ENCODE measurements at places on chromosomes 16 and 17. TPM values are rescaled to one million over a fixed set of nuclear protein-coding genes. Genes with fewer than 3 reads are reported as not detected.

- no peak for DNase-seq
Observed at GRCh38 chr17:45043813-45044540, 7.5 kb downstream of the DCAKD start.

- DNase-seq: no peak
Observed at GRCh38 chr17:69954241-69954925, 120.6 kb upstream of the KCNJ16 start.

- DNase-seq: no peak
Observed at GRCh38 chr17:76359375-76359774, 5.7 kb upstream of the PRPSAP1 start.

The AOC2 gene
- 0.96 TPM for total RNA-seq

GRCh38 chr17:28551421-28552175 is 826 bp downstream of the UNC119 start:
- DNase-seq: no peak

The TP53TG3B gene
- not detected for total RNA-seq

The KRT40 gene
- total RNA-seq: not detected

DNA sequence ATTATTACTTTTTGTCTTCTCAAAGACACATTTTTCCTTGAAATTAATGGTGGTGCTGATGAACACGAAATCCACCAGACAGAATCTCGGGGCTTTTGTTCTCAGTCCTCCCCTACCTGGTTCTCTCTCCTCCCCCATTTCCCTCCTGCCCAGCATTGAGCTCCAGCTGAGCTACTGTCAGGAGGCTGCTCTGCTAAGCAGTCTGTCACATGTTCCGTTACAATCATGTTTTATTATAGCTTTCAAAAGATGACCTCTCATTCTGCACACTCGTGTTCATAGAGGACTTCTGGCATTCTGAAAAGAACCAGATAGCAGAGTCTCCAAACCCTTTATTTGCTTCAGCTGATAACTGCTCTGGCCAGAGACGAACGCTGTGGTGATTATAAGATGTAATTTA is 732.5 kb upstream of the RBFOX1 start:
- DNase-seq: no peak

DNA sequence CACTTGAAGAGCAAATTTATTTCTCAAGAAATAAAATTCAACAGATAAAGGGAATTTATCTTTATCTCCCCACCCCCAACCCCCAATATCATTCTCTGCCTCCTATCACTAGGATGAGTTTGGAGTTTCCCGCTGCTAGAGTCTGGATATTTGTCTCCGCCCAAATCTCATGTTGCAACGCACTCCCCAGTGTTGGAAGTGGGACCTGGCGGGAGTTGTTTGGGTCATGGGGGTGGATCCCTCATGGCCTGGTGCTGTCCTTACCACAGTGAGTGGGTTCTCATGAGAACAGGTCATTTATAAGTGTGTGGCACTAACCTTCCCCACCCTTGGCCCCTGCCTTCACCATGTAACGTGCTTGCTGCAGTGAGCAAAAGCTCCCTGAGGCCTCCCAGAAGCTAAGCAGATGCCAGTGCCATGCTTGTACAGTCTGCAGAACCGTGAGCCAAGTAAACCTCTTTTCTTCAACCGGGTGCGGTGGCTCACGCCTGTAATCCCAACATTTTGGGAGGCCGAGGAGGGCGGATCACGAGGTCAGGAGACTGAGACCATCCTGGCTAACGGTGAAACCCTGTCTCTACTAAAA is 6.5 kb downstream of the CEP20 start:
- no peak for DNase-seq

DNA sequence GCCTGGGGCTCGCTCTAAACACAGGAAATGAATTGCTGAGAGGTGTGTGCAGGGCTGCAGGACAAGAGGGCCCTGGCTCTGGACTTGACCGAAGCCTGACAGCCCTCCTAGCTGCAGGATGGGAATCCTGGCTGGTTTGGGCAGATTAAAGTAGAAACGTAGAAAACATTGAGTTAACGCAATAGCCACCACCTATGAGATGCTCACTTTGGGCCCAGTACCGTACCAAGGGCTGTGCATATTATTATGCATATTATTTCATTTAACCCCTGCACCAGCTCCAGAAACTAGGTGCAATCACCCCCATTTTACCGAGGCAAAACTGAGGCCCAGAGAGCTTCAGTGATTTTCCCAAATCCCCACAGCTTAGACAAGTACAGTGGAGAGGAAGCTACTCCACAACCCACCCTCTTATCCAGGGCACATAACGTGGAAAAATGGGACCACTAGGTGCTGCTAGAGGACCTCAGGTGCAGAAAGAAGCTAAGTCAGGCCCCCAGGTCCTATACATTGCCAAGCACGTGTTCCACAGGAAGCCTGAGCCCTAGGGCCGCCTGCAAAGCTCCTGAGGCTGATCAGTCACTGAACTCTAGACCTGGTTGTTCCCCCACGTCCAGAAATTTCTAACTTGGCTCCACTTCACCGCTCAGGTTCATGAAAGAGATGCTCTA is 79.2 kb downstream of the MYH11 start:
- peak; percentile 25 for DNase-seq

DNA sequence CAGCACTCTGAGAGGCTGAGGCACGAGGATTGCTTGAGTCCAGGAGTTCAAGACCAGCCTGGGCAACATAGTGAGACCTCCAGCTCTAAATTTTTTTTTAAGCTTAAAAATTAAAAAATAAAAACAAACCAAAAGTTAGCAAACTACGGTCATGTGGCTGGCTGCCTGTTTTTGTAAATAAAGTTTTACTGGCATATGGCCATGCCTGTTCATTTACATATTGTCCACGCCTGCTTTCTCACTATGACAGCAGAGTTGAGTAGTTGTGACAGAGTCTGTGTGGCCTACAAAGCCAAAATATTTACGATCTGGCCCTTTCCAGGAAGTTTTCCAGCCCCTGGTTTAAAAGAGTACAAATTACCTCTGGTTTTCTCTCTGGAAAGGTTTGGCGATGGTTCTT is 3.3 kb downstream of the SLX4 start:
- no peak for DNase-seq

DNA sequence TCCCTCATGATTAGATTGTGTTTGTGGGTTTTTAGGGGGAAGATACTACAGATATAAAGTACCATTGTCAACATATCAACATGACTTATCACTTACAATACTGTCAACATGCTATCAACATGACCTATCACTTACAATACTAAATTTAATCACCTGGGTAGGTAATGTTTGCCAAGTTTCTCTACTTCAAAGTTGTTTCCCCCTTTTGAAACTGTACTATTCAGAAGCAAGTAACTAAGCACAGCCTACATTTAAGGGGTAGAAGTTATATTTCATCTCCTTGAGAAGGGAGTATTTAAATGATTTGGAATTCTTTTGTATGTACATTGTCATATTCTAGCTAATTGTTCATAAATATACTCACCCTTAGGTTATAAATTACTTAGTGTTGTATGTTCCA is 68.7 kb downstream of the TRIM37 start:
- no peak for DNase-seq

The ODAD4 gene
- total RNA-seq: 0.34 TPM

- peak; percentile 84 for DNase-seq
Observed at GRCh38 chr16:4272114-4272956, 488 bp downstream of the TFAP4 start.

The SALL1 gene
- 2.6 TPM for total RNA-seq

The TTC19 gene
- total RNA-seq: 52.2 TPM

DNA sequence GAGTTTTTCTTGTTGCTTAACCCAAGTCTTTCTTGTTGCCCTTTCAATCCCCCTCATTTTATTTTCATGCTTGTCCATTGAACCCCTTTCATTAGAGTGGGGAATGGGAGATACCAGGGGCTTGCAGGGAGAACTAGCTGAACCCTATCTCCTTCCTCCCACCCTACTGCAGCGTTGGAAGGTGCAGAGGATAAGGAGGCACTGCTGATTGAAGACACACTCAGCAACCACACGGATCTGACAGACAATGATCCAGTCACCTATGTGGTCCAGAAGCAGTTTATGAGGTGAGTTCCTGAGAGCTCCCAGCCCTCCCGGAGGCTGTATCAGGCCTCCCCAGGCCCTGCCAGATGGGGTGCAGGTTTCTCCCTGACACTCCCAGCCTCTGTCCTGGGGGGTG is 32.5 kb downstream of the ANKRD40 start:
- DNase-seq: no peak

GRCh38 chr17:70120425-70120824 is 45.4 kb downstream of the KCNJ16 start:
- no peak for DNase-seq

DNA sequence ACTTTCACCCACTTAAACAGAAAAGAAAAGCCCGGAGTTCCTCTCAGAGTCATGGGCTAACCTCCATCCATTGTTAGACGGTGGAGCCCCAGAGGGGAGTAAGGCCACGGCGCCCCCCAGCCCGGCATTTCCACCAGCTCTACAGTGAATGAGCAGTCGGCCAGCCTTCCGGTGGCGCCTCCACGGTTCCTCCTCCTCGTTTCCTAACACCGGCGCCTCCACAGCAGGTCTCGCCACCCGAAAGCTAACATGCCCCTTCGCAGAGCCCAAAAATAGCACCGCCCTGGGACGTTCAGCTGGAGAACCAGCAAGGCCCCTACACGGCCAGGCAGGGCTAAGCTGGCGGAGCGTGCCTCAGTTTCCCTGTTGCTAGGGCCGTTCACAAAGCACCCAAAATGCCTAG is 858 bp downstream of the MMD start:
- DNase-seq: peak; percentile 78

GRCh38 chr16:48542020-48542473 is 67.9 kb downstream of the N4BP1 start:
- DNase-seq: no peak

The PRR15L gene
- 101 TPM for total RNA-seq

DNA sequence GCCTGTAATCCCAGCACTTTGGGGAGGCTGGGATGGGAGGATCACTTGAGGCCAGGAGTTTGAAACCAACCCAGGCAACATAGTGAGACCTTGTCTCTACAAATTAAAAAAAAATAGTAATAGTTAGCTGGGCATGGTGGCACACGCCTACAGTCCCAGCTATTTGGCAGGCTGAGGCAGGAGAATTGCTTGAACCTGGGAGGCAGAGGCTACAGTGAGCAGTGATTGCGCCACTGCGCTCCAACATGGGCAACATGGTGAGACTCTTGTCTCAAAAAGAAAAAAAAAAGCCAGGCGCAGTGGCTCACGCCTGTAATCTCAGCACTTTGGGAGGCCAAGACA is 56.9 kb upstream of the MRTFB start:
- no peak for DNase-seq

- peak; percentile 99 for DNase-seq
Observed at GRCh38 chr17:67717624-67718324, at the start of gene NOL11. Gene NOL11 (plus strand): TSS chr17:67717936. CDS start chr17:67717948, 12 bp downstream.

GRCh38 chr16:4926928-4927327 is 10.0 kb downstream of the PPL start:
- DNase-seq: no peak

DNA sequence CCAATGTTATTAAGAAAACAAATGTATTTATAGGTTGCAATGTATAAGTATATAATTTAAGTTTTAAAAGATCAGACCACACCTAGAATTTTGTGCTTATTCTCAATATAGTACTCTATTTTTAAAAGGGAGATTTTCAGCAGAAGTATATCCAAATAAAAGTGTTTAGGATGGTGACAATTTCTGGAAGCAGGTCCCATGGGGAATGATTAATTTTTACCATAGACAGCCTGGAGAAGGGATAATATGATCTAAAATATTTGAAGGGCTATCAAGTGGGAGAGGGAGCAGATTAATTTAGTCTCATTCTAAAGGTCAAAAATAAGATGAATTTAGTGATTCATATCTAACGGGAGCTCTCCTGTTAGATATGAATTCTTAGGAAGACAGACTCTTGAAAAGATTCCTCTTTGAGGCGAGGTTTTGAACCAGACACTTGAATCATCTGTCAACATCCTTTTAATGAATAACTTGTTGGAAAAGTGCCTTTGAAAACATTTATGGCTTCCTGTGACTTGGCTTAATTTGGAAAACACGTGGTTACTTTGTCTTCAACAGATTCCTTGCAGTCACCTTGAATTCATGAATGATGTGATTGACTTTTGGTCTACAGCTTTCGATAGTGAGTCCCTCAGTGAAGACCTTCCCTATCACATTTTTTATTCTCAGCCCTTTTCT is 29.3 kb upstream of the SMIM36 start:
- no peak for DNase-seq

The C16orf86 gene
- 1.2 TPM for total RNA-seq

DNA sequence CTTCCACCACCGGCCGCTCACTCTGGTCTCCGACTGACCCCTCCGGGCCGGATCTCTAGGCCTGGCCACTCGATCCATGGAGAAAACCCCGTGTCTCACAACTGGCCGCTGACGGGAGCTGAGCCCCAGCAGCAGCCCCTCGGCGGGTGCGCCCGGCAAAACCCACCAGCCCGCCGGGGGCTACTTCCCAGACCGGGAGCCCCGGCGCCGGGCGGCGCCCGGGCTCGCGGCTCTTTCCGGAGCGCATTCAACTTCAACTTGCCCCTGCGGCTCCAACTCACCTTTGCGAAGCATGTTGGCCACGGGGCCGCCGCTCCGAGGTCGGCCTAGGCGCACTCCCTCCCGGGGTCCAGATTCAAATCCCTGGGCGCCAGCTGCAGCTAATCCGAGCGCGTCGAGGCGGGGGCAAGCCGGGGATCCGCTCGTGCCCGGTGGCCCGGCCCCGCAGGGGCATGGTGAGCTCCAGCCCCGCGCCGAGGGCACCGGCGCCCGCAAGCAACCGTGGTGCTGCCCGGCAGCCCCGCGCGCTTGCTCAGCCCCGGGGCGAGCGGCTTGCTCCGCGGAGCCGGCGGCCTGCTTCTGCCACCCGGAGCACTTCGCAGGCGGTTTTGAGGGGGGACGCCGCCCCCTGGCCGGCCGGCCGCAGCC is 438 bp downstream of the RTN4RL1 start:
- DNase-seq: no peak

DNA sequence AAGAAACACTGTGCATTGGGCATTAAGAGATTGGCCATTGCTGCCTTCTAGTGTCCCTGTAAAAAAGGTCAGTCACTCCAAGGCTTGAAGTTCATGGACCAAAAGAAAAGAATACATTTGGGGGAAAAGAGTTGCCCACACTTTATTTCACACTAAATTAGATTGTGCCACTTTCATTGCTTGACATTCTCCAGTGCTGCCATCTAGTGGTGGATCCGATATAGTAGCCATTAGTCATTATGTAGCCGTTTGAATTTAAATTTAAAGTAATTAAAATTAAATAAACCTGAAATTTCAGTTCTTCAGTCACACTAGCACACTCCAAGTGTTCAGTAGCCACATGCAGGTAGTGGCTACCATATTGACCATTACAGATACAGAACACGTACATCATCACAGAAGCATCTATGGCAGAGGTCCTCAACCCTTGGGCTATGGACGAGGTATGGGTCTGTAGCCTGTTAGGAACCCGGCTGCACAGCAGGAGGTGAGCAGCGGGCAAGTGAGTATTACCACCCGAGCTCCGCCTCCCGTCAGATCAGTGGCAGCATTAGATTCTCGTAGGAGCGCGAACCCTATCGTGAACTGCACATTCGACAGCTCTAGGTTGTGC is 21.9 kb upstream of the CDH5 start:
- DNase-seq: no peak

All from mucosa of descending colon (tissue), 3 donors.